NCI-H1417 treated with DMSO at 0.1 percent for 48 hours (cell line): ENCODE measurements at places on chromosomes 7 and 10.

GRCh38 chr10:112141292-112141691 lies 42.3 kb downstream of the GPAM start:
- no peak for DNase-seq

GRCh38 chr10:128072941-128073645 lies 53.1 kb downstream of the MKI67 start:
- no peak for DNase-seq

DNA sequence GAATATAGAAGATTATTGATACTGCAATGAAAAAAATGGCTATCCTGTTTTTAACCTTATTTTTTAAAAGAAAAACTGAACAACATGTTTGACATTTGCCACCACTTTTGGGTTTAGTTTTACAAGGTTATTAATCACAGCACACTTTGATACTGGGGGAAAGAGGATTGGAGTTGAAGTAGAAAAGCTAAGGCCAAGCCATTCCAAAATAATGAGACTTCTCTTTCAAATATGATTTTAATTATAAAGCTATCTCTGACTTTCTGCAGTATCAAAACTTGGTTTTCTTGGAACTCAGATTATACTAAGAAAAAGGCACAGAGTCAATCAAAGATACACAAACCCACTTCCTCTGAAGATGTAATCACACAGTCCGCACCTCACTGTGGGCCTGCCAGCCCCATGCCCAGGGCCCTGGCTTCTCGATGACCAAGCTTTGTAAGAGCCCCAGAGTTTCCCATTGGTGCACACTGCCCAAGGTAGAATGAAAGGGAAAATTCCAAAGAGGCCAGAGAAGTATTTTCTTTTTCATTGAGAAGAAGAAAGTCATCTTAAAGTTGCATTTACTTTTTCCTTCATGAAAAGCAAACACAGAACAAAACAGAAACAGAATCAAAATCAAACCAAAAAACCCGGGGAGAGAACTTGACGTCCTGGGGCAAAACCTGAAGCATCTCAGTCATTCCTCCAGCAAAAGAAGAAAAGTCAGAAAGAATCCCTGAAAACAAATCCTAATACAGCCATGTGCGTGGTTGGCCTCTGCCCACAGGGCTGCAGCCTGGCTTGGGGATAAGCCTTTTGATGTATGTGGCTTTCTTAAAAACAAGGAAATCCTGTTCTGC lies 187.7 kb upstream of the KLF6 start:
- DNase-seq: no peak

- DNase-seq: no peak
Observed at GRCh38 chr7:55019191-55019690, 424 bp downstream of the EGFR start.

- no peak for DNase-seq
Observed at GRCh38 chr10:49541762-49542161, 2.8 kb upstream of the ERCC6 start.

- no peak for DNase-seq
Observed at GRCh38 chr10:12947741-12948140, 53.8 kb downstream of the CCDC3 start.

GRCh38 chr10:67433276-67433675 lies 262.7 kb downstream of the CTNNA3 start:
- DNase-seq: no peak

- no peak for DNase-seq
Observed at GRCh38 chr10:35792291-35792690, 150.2 kb upstream of the FZD8 start.

DNA sequence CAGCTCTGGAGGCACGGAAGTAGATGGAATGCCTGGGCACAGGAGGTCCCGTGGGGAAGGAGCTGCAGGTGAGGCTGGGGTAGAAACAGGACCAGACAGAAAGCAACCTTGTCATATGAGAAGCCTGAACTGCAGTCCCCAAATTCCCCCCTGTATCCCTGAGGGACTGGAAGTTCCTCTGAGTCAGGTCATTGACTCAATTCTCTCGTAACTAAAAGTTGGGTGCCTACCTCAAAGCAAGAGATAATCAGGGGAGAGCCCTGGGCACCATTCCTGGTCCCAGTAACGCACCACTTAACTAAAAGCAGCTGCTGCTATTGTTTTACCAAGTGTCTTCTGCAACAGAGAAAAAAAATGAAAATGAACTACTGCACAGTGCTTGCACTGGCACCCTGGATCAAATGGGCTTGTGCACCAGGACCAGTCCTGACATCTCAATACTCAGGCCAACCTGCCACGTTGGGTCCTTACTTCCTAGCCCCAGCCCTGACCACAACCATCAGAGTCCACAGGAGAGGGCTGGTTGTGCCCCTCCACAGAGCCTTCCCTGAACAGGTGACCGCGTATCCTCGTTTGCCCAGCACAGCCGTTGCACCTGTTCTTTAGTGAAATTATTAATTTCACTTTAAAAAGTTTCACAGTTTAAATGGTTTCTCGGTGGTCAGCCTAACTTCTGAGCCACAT lies 79.3 kb downstream of the GRID1 start:
- DNase-seq: no peak

GRCh38 chr10:96850825-96851224 lies 18.7 kb downstream of the LCOR start:
- DNase-seq: no peak

DNA sequence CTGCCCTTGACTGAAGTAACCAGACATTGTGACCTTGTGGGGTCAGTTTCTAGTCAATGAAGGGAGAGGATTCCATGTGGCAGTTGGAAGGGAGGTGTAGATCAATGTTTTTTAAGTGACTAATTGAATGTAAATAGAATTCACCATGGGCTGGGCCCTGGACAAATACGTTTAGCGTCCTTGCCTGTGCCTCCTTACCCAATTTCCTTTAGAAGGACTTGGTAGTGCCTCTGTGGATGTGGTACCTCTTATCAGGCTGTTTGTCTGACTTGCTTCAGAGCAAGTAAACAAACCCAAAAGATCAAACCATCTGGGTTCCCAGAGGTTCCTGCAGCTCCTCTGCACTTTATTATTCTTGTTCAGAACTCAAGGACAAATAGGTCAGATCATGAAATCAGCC lies 4.3 kb upstream of the KAT6B start:
- no peak for DNase-seq

DNA sequence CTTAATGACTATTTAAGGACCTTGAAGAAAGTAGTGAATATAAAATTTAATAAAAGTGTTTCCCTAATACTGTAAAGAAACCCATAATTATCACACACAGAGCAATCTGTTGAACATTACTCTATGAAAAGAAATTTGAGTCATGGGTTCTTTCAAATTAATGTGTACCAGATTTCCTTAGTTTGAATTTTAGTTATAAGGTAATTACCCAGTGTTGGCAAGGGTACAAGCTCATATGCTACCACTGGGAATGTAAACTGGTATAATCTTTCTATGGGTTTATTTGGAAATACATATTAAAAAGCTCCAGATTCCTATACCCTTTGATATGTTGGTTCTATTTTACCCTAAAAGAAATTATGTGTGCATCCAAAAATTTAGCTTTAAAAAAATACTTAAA lies 22.9 kb downstream of the PANK1 start:
- DNase-seq: no peak

- no peak for DNase-seq
Observed at GRCh38 chr10:105062951-105063350, 421.9 kb downstream of the SORCS3 start.

- no peak for DNase-seq
Observed at GRCh38 chr7:42605406-42606192, 306.3 kb downstream of the C7orf25 start.
